ENCODE measurements at places on chromosomes 16 and 17. TPM values are rescaled to one million over a fixed set of nuclear protein-coding genes. Genes with fewer than 3 reads are reported as not detected.

The CRISPLD2 gene
- 3.3 TPM for total RNA-seq

The NXN gene
- 30.2 TPM for total RNA-seq

The PPP1R1B gene
- total RNA-seq: not detected

The HAP1 gene
- total RNA-seq: 1.6 TPM

The CLEC19A gene
- not detected for total RNA-seq

The CCL23 gene
- total RNA-seq: not detected

The UMOD gene
- 0.07 TPM for total RNA-seq

The CES2 gene
- total RNA-seq: 48.0 TPM
